ENCODE measurements at places on chromosomes 13 and 19.

DNA sequence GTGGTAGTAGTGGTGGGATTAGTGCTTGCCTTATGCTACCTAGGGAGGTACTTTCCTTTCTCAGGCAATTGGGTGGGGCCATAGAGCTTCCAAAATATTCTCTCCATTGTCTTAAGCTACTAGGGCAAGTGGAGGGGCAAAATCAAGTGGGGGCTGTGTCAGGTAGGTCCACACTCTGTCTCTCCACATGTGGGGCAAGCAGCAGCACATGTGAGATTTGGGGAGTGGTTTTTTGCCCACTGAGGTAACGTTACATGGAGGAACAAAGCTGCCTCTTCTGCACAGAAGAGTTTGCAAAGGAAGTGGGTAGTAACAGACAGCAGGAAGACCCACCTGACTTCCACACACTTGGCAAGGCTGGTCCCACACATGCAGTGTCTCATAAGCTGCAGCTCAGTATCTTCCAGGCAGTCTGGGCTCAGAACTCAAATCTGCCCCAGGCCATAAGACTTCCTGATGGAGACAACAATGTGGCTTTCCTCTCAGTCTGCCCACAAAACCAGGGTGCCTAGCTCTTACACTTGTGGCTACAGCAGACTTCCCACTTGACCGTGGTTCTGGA, 1581.5 kb upstream of the PCDH20 start:
- DNase-seq, result no peak

DNA sequence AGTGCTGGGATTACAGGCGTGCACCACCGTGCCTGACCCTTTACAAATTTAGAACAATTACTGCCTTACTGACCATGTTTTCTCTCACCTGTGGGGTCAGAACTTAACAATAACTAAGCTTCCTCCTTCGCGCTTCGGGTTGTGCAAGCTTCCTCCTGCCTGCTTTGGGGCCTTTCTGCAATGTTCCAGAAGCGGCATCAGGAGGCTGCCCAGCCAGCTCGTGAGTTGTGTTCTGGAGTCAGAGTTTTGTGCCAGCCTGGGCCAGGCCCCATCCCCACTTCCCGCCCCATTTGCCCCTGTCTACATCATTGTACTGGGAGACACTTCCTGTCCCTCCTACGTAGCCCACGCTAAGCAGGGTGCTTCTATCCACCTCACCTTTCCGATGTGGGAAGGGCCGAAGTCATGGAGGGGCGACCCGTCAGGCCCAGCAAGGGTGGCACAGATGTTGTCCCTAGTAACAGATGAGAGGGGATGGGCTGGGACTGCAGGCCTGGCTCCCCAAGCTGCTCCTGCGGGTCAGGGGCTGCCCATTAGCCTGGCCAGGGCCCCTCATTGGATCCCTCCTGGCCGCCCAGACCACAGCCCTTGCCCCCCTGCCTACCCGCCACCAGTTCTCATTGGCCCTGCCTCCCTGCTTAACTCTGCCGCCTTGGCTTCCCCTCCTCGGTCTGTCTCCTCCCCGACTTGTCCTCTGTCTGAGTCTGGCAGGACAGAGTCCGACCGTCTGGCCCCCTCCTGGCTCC, 13.4 kb downstream of the UHRF1 start:
- DNase-seq, result no peak

GRCh38 chr19:56423985-56424353, 19.8 kb downstream of the ZNF583 start:
- no peak for DNase-seq

DNA sequence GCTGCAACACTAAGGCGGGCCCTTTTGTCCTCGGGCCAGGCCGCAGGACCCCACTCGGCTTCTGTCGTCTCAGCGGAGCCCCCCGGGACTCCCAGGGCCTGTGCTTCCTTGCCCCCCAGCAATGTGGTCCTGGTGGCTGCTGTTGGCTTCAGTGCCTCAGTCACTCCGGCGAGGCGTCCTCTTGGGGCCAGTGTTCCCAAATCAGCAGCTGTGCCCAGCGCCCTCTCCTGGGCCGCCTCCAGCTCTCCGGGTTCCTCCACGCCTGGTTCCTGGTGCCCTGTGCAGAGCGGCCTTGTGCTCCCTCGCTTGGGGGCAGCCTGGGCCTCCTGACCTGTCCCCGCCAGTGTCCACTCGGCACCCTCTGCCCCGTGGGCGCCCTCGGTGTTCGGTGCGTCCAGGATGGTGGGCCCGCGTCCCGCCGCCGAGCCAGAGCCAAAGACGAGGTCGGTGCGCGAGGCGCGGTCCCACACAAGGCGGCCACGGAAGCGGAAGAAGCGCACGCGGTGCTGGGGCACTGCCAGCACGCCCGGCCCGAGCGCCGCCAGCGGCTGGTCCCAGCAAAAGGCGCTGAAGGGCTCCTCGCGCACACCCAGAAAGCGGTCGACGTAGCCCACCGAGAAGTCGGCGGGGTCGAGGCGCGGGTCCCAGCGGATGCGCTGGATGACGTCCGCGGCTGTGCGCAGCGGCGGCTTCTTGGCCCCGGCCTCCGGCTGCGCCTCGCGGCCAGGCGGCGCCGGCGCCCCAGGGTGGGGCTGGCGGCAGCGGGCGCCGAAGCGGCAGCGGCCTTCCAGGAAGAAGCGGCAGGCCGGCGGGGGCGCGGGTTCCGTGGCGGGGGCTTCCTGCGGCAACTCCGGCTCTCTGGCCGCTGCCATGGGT, 685 bp downstream of the LENG9 start:
- peak; percentile 36 for DNase-seq

GRCh38 chr13:76756451-76756850, 129.8 kb downstream of the KCTD12 start:
- no peak for DNase-seq

DNA sequence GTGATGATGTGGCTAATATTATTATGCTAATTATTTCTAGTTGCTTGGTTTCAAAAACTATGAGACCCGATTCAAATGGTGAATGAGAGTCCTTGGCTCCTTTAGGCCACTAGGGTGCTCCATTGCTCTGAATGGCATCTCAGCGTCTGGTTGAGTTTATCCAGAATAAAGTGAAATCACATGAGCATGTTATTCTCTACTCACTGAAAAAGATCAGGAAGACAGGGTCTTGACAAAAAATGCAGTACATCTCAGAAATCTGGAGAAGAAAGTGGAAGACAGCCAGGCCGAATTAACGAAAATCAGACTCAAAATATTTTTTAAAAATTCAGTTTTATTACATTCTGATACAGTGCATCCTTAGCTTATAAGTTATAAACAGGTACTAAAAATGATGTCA, 516.2 kb downstream of the MYO16 start:
- peak; percentile 23 for DNase-seq

Measured in neural crest cell (in vitro differentiated cells).